Activated CD4-positive, alpha-beta T cell treated with anti-CD3 and anti-CD28 coated beads for 36 hours (primary cell): ENCODE measurements at places on chromosomes 5 and 9.

- DNase-seq, result no peak
These were observed 79.2 kb downstream of the KCTD16 start for GRCh38 chr5:144249755-144250464.

DNA sequence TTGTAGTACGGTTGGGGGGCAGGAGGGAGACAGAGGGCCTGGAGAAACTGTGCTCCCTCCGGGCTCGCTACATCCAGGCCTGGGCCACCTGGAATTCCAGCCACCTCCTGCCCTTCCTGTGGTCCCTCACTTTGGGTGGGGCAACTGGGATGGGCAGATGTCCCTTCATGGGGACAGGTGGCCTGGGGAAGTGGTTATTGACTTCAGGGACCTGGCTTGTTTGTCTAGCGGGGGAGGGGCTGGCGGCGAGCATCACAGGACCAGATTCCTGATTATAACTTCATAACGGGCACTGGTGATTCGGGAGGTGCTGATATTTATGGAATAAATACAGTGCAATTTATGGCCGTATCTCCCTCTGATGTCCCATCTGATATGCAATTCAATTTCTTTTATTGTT is 20.1 kb upstream of the LAMC3 start:
- no peak for DNase-seq

- peak; percentile 69 for DNase-seq
These were observed 1.3 kb downstream of the GPR150 start for GRCh38 chr5:95620870-95621838.

DNA sequence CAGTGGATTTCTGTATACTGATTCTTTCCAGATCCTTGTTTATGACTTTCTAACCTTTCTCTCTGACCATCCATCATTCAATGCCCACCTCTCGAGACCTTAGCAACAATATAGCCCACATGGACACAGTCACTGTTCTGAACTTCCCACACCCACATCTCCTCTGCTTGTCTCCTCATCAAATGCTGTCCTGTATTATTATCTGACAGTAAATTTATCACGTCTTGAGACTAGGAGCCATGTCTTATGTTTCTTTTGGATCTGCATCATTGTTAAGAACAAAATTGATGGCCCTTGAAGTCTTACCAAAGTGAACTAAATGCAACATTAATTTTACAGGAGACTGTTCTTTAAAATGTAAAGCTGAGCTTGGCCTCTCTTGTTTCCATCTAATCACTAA is 495.4 kb upstream of the KLF4 start:
- DNase-seq, result no peak
